ENCODE measurements at places on chromosomes 5 and 9. TPM values are rescaled to one million over a fixed set of nuclear protein-coding genes. Genes with fewer than 3 reads are reported as not detected.

GRCh38 chr5:176413255-176413565 lies 3.1 kb downstream of the CLTB start:
- no peak for DNase-seq

Gene TMEM215
- polyA plus RNA-seq: 0.06 TPM

Gene KIF2A
- polyA plus RNA-seq: 38.6 TPM

Gene ANXA2R
- 1.4 TPM for polyA plus RNA-seq

DNA sequence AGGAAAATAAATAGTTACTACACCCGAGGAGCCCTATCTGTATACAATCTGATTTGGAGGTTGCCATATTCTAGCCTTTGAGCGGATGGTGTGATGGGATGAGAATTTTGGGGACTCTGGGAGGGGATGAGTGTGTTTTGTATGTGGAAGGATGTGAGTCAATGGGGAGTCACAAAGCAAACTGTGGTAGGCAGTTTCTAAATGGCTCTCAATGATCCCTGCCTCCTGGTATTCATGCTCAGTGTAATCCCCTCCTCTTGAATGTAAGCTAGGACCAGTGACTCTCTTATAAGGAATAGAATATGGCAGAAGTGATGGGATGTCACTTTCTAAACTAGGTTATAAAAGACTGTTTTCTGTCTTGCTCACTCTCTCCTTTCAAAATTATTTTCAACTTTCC lies 205.7 kb upstream of the RIOK2 start:
- no peak for DNase-seq

- no peak for DNase-seq
Measured at GRCh38 chr9:75185585-75186170, 97.4 kb downstream of the OSTF1 start.

All from large intestine (tissue), 12 donors.